ENCODE measurements at places on chromosomes 13 and 19.

- no peak for DNase-seq
Measured at GRCh38 chr13:105278943-105279381, 1256.5 kb downstream of the EFNB2 start.

- no peak for DNase-seq
Measured at GRCh38 chr13:94031609-94032008, 447.9 kb downstream of the DCT start.

- no peak for DNase-seq
Measured at GRCh38 chr13:42466123-42466522, 107.8 kb upstream of the TNFSF11 start.

GRCh38 chr13:50672025-50672424, 171.5 kb downstream of the DLEU7 start:
- no peak for DNase-seq
